ENCODE measurements at places on chromosomes 16 and 17.

DNA sequence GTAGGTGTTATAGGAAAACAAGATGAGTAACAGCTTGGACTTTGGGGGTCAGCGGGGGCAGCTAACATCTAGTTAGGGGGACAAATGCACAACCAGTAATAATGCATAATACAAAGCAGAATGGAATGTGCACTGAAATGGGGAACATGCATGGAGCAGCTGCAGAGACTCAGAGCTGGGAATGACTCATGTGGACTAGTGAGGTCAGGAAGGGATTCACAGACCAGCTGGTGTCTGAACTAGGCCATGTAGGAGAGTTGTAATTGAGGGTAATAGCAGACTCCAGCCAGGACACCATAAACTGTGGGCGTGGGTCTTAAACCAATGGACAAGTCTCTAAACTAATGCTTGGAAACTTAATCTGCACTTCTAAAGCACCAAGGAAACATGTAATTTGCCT, 176.8 kb upstream of the ASIC2 start:
- DNase-seq, result peak; percentile 86

- DNase-seq, result no peak
These were observed 40.6 kb downstream of the STH start for GRCh38 chr17:46039592-46040186.

- DNase-seq, result no peak
These were observed 428.7 kb upstream of the SALL1 start for GRCh38 chr16:51579652-51580360.

- no peak for DNase-seq
These were observed 40.5 kb downstream of the DCUN1D3 start for GRCh38 chr16:20859699-20860098.

DNA sequence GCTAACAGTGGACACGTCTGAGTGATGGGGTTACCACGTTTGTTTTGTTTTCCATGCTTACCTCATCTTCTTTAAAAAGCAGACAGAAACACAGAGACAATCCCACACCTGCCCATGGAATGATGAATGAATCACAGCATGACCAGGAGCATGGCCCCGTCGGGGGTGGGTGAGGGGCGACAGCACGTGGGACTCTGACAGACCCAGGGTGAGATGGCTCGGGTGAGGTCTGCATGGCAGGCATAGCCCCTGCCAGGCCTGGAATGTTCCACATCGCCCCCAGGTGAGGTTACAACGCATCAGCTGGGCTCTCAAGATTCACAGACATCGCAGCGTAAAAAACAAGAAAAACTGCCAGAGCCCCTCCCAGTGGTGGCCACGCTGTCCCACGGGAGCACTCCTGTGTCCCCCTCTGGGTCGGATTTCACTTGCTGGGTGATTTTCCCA, 18.1 kb downstream of the SLC7A5 start:
- DNase-seq, result no peak

DNA sequence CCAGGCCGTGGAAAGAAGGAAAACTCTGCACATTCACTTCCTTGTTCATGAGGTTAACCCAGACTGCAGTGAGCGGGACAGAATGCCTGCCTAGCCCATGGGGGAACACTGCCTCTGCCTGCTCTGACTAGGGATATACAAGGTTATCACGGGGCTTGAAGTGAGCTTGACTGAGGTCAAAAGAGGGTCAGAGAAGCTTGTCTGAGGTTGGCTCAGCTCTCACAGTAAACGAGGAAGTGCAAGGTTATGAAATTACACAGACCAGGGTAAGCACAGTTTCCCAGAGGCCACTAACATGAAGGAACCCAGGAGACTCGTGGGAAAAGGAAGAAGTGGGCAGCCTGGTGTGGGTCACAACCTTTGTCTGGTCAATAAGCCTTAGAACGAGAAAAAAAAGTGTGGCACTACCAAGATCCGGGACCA, 28.7 kb downstream of the HIC1 start:
- DNase-seq, result peak; percentile 84

DNA sequence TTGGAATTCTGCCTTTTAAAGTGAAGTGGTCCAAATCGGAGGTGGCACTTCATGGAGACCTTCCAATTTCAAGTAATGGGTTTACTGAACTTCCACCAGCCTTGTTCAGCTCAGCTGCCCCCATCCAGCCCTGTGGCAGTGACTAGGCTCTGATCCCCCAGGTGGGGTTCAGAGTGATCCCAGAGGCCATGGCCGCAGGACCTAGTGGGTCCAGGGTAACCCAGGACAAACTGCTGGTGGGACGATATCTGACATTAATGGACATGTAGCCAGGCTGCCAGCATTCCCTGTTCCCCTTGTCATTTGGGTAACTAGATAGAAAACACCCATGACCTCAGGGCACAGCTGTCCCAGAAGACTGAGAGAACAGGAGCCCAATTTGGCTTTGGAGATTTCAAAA, 209.9 kb downstream of the GSG1L start:
- DNase-seq, result no peak

- no peak for DNase-seq
These were observed 135.0 kb upstream of the XYLT1 start for GRCh38 chr16:17605784-17606183.

GRCh38 chr16:12087901-12088421, 111.4 kb downstream of the SNX29 start:
- DNase-seq, result peak; percentile 34

GRCh38 chr17:30092886-30093285, 23.7 kb upstream of the NSRP1 start:
- DNase-seq, result no peak

- DNase-seq, result no peak
These were observed 22.7 kb downstream of the RPH3AL start for GRCh38 chr17:329784-330420.

GRCh38 chr17:56322991-56323390, 169.7 kb downstream of the ANKFN1 start:
- no peak for DNase-seq

DNA sequence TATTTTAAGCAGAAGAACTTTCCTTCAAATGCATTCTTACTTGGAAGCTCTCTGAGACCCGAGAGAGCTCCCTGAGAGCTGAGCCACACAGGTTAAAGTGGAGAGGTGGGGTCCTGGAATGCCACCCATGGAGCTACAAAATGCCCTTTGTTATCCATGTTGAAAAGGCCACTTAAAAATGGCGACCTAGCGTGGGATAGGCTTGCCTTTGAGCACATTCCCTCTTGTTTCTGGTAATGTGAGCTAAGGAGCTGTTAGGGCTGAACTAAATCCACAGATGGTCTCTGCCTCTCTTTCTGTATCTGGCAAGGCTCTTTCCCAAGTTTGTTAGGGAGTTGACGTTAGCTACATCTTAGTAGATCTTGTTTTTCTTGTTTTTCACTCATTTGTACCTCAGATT, 171.6 kb downstream of the SNX29 start:
- DNase-seq, result no peak

GRCh38 chr17:6021011-6021400, 49.2 kb upstream of the WSCD1 start:
- no peak for DNase-seq

DNA sequence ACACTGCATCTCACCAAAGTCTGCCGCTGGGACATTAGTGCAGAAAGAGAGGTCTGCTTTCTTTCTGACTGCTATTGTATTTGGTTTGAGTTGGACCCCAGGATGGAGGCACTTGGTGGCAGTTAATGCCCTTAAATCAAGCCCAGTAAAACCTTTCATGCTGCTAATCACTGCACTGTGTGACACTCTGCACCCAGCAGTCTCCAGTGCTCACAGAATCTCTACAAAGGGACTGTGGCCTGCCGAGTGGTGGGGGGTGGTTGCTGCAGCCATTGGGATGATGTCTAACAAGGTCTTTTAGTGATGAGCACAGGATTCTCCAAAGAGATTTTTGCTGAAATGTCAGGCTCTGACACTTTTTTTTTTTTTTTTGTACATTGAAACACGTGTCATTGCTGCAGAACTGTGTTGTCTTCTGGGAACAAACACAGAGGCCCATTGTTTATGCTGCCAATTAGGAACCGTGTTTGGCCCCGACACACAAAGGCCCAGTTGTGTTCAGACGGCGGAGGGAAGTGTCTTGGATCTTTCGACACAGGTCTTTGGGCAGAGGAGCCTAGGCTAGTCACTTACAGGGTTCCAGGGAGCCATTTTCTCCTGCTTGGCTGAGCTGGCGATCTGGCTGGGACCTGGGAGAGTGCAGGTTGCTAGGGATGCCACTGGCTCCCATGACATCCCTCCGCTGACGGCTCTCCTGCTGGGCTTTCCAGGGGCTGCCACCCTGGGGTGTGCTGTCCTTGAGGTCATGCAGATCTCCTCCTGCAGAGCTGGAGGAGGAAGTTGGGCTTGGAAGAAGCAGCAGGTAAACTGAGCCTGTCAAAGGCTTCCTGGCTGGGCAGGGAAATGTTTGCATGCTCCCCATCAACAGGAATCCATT, 16.2 kb upstream of the TNRC6C start:
- no peak for DNase-seq

GRCh38 chr16:56716761-56717160, 13.2 kb upstream of the NUP93 start:
- DNase-seq, result no peak

DNA sequence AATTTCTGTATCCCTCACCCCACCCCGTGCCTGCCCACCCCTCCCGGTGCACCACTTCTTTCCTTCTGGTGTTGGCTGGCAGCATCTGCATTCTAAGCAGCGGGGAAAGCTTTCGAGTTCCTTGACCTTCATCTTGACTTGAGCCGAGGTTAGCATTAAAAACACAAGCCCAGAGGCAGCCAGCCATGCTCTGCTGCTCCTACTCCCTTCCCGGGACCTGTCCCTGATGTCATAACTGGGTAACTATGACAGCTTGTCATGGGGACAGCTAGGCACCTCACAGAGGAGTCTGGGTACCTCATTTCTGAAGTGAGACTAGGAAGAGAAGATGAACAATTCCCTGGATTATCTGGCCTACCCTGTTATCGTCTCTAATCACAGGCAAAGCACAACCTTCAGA, at the start of gene CFAP97D1:
TSS of gene CFAP97D1 (plus strand) at position 301 of the 400 bp plus-strand sequence. CDS start at position 329, 28 bp downstream.
- DNase-seq, result no peak

DNA sequence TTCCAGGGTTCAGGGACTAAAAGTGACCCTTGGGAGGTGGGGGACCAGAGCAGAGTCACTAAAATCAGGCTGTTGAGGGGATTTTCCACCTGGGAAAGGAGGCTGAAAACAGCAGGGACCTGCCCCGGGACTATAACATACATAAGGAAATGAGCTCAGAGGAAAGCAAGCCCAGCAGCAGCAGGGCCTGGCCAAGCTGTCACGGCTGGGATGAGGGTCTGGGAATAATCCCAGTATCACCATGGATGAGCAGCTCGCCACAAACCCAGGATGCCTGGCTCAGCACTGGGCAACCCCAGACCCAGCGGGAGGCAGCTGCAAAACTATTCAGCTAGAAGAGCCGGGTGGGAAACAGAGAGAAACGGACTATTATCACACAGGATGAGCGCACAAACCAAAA, 72.4 kb downstream of the RPH3AL start:
- no peak for DNase-seq

GRCh38 chr17:14372905-14373613, 72.2 kb downstream of the HS3ST3B1 start:
- no peak for DNase-seq

DNA sequence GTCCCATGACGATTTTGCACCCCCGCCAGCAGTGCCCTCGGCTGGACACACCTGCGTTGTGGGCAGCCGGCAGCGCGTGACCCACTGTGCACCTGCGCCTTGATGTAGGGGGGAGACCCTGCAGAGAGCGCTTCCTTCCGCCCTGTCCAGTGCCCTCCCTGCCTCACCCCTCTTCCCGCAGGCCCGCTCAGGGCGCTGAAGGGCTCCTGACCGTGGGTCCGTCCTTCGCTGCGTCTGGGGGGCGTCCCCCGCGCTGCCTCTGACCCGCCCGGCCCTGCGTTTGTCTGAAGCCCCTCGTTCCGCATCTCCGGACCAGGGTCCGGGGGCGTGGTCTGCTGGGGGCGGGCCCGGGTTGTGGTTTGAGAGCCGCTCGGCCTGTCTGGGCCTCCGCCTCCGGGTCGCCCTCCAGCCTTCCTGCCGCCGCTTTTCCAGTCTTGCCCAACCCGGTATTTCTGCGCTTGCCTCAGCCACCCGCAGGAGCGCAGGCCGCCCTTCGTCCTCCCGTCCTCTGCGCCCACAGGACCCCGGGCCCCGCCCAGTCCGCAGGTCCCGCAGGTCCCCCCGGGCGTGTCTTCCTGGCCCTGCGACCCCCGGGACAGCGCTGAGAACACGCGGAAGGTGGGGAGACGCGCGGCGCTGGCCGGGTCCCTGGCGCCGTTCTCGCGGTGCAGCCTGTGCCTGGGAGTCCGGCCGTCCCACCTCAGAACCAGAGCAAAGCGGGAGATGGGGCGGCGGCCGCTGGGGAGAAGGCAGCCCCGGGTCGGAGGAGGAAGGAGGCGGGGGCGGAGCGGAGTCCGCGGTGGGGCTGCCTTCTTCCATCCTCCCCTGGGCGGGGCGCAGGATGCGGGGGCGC, 4.0 kb upstream of the IL17C start:
- peak; percentile 74 for DNase-seq

- DNase-seq, result no peak
These were observed 166.4 kb downstream of the C16orf95 start for GRCh38 chr16:87150681-87151280.

GRCh38 chr17:45274033-45274432, 12.1 kb upstream of the SPATA32 start:
- no peak for DNase-seq

- DNase-seq, result no peak
These were observed 21.3 kb upstream of the MFSD6L start for GRCh38 chr17:8820311-8821010.

DNA sequence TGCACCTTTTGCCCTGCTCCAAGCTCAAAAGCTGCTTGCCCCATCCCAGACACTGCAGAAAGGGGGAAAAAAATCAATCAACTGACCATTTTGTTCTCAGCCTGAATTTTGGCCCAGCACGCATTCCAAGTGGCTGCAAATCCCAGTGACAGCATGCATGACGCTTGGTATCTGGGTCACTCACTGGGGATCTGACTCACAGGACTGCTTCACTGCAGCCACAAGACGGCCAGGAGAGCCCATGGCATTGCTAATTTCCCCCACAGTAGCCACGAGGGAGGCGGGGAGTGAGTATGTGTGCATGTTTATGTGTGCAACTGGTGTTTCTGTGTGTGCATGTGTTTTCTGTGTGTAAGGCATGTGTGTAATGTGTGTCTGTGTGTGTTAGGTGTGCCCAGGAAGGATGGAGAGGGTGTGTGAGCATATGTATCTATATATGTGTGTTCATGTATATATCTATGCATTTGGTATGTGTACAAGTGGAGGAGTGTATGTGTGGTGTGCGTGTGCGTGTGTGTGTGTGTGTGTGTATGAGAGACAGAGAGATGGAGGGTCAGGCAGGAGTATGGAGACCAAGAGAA, 33.8 kb downstream of the SDK2 start:
- no peak for DNase-seq

- no peak for DNase-seq
These were observed 38.0 kb upstream of the NOL11 start for GRCh38 chr17:67679721-67680120.

DNA sequence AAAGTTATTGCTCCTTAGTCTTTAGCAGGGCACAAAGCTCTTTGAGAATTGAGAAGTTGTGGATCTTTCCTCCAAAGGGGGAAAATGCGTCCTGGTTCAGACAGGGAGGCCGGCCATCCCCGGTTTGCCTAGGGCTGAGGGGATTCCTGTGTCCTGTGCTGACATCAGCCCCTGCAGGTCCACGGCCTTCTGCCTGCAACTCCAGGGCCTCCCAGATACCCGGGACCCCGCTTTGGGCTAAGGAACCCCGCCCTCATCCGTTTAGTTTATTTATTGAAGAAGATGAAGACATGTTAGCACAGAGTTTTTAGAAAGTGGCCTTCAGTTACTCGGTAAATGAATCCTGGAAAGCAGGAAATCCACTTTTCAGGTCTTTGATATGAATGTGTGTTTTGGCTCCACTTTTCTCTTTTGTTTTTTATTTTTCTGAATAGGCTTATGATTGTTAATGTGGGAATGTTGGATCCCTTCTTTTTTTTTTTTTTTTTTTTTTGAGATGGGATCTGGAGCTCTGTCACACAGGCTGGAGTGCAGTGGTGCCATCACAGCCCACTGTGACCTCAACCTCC, 65.6 kb downstream of the CRISPLD2 start:
- DNase-seq, result no peak

Data from stomach (tissue), 19 donors.